ENCODE measurements at places on chromosomes 2 and 18. TPM values are rescaled to one million over a fixed set of nuclear protein-coding genes. Genes with fewer than 3 reads are reported as not detected.

Gene CDH19
- total RNA-seq, result 2.0 TPM

Gene ALKAL2
- total RNA-seq, result 0.66 TPM

Gene OTOS
- total RNA-seq, result not detected

Gene MAPRE3
- 14.3 TPM for total RNA-seq

Gene MSTN
- not detected for total RNA-seq

Gene SLC35F6
- total RNA-seq, result 22.5 TPM

Gene DRC1
- total RNA-seq, result not detected

Gene FBXO15
- total RNA-seq, result 0.51 TPM

Gene MCFD2
- total RNA-seq, result 102 TPM

Gene AGFG1
- total RNA-seq, result 64.2 TPM

Gene IL1RN
- 14.5 TPM for total RNA-seq
